Mesothelial cell of epicardium (in vitro differentiated cells): ENCODE measurements at places on chromosomes 12 and 14.

DNA sequence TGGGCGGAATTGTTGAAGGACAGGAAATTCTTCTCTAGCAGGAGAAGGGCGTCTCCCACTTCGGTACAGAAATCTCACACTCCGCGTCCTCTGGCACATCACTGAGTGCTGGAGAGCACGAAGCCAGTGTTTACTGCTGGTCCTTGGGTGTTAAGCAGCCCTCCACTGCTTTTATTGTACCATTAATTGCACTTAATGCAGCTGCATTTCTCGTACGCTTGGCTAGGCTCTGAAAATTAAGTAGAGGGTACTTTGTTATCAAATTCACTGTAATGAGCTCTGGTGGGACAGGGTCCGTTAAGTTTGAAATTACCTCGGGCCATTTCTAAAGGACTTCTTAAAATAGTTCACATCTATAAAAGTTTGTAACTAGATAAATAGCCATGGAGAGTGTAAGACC, 411.2 kb downstream of the NPAS3 start:
- no peak for DNase-seq

- no peak for DNase-seq
Measured at GRCh38 chr12:81597928-81598604, 161.1 kb downstream of the PPFIA2 start.

- no peak for DNase-seq
Measured at GRCh38 chr14:101780887-101781239, 19.4 kb downstream of the PPP2R5C start.

- DNase-seq, result no peak
Measured at GRCh38 chr14:54487771-54488170, 1.0 kb downstream of the GMFB start.

DNA sequence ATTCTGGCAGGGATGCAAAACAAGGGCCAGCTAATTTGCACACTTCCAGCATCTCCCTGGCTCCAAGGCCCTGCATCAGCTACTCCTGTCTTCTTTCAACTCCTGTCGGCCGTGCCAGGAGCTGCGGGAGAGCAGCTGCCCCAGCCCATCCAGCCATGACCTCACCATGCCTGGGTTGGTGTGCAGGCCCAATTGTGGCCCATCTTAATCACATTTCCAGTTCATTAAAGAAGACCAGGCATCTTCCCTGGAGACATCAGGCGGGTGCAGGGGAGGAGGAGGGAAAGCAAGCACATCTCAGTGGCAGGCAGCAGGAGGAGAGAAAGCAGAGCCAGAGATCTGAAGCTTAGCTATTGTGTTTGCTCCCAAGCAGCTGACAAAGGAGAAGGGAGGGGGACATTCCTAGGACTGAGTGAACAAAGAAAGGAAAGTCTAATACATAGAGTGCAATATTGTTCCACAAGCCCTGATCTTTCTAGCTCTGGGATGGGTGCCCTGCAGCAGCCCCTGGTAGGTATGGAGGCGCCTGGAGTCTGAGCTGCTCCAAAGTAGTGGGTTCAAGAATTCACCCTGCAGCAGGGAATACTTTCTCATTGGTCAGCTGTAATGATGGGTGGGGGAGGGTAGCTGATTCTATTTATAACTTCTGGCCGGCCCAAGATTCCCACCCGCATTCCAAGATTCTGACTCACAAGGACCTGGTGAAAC, 40.1 kb downstream of the VWF start:
- no peak for DNase-seq

- DNase-seq, result no peak
Measured at GRCh38 chr12:94706250-94706661, 55.9 kb upstream of the TMCC3 start.

DNA sequence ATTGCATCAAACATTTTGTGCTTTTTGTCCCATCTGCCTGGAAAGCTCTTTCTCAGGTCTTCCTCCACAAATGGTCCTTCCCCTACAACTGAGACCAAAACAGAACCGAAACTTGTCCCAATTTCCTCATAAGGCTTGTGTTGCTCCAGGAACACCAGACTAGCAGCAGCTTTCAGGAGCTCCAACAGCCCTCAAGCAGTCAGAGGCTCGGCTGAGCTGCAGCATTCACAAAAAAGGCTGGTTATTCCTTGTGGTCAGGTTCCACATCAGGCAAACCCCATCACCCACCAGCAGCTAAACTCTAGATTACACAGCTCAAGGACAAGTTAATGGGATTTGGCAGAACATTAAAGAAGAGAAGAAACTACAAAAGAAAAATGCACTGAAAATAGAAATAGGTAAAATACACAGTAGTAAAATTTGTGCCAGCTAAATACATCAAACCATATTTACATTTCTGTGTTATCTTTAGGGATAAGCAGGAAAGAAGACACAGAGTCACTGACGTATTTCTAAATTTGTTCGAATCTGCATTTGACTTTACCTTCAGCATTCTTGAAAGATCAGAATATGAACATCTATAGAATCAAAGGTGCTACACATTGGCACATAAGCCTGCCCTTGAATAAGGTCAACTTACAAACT, 141.2 kb downstream of the STXBP6 start:
- DNase-seq, result no peak

DNA sequence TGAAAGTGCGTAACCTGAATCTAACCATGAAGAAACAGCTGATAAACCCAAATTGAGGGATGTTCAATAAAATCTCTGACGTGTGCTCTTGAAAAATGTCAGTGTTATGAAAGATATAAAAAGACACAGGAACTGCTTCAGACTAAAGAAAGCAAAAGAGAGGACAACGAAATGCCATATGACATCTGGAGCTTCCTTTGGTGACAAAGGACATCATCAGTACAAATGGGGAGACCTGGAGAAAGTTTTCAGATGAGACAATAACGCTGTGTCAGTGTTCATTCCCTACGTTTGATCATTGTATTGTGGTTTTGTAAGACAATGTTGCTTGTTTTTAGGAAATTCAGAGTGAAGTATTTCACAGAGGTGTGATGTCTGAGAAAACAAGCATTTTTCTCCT, 125.9 kb upstream of the MAP1LC3B2 start:
- DNase-seq, result no peak

DNA sequence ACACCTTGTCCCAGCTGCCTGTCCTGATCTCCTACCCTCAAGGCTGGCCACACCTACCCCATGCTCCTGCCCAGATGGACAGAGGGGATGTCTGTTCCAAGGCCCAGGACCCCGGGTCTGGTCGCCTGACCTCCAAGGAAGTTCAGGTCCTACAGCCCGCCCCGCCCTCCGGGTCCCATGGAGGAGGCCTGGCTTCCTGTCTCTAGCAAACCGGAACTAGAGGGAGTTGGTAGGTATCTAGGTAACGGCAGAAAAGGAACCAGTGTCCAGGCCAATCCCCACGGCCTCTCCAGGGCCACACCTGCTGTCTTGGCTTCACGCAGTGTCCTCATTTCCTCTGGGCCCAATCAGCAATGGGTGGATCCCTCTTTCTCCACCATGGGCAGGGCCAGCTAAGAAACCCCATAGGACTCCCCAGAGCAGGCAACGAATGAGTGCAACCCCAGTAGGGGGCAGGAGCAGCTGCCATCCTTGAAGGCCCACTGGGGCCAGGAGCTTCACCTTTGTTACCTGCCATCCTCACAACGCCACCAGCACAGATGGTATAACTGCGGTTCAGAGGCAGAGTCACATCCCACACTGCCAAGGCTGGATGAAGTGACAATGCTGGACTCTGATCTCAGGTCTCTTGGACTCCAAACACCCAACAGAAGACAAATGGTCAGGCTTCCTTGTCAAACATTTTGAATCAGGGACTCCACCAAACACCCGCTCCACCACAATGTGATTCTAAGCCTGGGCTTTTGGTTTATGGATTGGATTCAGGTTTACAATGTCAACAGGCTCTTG, 25.1 kb upstream of the RPLP0 start:
- no peak for DNase-seq

DNA sequence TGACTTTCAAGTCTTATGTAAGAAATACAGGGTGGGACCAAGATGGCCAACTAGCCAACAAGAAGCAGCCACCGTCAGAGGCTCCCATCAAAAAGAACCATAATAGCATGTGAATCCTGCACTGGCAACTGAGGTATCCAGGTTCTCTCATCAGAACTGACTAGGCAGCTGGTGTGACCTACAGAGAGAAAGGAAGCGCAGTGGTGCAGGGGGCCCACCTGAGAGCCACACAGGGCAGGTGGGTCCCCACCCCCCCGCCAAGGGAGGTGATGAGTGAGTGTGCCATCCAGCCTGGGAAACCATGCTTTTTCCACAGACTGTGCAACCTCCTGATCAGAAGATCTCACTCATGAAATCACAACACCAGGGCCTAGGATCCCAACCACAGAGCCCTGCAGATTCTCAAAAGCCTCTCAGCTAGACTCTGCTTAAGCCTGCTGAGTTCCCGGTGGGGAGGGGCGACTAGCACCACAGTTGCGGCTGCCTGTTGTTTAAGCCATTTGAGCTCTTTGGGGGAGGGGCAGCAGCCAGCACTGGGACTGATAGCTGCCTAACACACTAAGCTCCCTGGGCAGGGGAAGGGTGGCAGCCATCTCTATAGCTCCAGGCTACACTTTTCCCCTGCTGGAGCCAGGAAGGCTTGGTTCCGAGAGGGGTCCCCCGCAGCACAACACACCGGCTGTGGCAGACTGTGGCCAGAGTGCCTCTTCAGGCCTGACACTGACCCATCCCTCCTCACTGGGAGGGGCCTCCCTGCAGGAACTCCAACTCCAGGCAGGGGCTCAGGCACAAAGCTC, 75.3 kb downstream of the GARIN6 start:
- no peak for DNase-seq

DNA sequence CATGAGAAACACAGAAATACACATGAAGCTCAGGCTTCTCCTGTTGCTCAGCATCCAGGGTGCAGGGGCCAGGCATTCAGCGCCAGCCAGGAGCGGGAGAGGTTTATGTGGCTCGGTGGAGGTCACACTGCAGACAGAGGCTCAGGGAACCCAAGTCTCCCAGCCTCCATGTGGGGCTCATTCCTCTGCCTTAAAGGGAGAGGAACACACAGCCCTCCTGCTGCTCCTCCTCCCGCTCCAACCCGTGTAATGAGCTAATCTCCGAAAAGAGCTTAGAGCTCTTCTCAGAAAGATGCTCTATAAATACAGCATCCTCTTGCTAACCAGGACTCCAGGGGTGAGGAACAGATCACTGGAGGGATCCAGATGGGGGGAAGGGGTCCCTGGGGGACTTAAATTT, 28.2 kb downstream of the FGF6 start:
- DNase-seq, result no peak

DNA sequence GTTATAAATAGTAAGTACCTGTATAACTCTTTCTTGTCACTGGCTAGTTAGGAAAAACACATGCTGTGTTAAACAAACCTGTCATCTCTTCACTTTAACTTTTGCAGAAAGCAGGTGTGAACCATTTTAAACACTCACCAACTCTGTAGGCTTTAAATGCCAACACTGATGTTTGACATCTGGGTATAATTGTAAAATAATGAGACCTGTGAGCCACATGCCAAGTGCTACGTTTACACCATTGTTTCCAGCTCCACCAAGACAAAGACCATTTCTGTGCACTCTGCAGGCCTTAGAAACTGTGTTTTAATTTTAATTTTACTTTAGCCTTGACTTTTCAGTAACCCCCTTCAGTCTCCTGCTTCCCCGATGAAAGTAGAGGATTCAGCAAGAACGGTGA, 11.0 kb downstream of the TPH2 start:
- DNase-seq, result no peak

DNA sequence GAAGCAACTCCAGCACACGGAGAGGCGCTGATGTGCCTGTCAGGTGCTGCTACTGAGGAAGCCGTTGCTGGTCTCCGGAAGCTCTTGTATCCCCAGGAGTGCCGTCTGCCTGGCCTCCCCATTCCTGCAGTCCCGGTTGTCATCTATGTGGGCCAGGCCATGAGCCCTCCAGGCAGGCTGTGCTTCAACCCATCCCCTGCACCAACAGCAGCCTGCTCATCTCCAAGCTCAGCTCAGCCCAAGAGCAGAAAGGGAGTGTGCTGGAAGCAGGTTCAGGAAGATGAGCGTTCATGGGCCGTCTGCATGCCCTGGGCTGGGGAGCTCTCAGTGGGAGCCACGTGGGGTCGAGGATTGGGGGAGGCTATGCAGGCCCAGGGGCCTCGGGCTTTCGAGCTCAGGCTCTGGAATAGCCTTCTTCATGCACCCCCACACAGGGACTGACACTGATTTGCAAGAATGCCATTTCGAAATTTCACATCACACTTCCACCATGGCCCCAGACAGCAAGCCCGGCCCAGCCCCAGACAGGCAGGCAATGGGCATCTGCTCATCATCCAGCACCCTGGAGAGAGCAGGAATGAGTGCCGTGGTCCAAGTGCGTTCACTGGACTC, 164.5 kb downstream of the KIF26A start:
- DNase-seq, result no peak

GRCh38 chr12:19671695-19672094, 232.4 kb downstream of the AEBP2 start:
- DNase-seq, result no peak

DNA sequence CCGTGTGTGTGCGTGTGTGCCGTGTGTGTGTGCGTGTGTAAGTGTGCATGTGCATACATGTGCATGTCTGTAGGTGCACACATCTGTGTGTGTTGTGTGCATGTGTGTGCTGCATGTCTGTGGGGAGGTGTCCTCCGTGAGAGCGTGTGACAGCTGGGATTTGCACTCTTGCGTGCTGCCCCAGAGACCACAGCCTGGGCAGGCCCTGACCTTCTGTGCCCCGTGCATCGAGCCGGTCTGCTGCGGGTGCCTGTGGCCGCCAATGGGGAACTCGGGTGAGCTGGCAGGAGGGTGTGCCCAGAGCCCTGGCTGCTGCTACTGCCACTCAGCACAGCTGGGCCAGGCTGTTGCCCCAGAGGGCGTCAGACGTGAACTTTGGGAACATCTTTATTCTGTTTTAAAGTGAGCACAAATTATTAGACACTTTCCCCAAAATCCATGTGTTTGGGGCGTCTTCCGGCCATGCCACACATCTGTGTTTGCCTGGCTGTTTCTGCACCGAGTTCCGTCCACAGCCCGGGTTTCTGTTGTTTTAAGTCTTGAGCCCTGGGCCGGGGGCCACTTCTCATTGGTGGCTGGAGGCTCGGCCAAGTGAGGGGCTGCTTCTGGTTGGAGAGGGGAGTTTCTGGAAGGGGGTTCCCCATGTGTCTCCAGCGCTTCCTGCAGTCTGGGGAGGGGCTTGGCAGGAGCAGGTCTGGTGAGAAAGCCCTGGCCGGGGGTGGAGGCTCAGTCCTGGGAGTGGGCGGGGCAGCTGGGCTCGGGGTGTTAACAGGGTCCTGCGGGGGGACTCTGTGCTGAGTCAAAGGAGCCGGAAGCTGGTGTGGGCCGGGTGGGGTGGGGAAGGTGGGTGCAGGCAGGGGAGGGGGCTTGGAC, 7.6 kb downstream of the CEP170B start:
- DNase-seq, result no peak

GRCh38 chr14:75389679-75390078, 38.1 kb upstream of the JDP2 start:
- DNase-seq, result no peak
